AG04449 (cell line): ENCODE measurements at places on chromosomes 7 and 10.

GRCh38 chr10:33638891-33639290 is 304.4 kb upstream of the NRP1 start:
- no peak for DNase-seq

- no peak for DNase-seq
Observed at GRCh38 chr10:339038-339391, 203.8 kb downstream of the ZMYND11 start.

DNA sequence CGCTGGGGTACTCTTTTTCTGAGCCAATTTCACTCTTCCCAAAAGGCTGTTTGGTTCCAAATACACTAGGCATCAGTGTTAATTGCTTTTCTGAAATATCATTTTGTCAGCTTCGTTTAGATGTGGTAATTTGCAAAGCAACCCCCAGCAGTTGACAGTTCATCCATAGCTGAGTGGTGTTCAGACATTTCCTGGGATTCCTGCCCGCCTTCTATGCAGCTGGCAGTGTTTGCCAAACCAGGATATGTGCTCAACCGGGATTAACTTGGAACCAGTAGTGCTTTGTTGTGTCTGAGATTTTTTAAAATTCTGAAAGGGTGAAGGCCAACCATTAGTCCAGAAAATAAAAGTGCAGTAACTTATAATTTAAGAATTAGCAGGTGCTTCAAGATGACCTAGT is 25.2 kb upstream of the MKLN1 start:
- DNase-seq: no peak

DNA sequence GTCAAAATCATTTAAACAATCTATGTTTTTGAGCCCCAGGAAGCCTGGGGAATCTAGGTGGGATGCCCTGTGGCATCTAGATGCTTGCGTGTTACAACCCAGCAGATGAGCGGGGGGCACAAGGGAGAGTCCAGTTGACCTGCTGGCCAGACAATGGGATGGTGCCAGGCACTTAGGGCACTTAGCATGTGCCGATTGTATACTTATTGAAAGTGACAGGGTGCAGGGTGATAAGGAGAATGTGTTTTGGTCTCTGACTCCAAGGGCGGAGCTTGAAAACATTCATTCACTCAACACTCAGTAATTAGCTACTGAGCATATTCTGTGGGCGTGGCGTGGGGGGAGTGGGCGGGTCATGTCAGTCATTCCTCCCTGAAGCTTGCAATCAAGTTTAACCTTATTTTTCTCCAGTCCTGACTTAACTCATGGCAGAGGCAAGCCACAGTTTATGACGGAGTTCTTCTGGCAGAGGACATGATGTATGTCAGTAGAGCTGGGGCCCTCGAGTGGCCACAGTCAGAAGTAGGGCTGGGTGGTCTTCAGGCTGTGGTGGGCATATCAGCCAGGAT is 115.1 kb downstream of the PRKCQ start:
- DNase-seq: no peak

GRCh38 chr7:82164813-82165212 is 278.8 kb downstream of the CACNA2D1 start:
- DNase-seq: peak; percentile 21

GRCh38 chr10:46220872-46221538 is 65.8 kb upstream of the ANTXRL start:
- no peak for DNase-seq

DNA sequence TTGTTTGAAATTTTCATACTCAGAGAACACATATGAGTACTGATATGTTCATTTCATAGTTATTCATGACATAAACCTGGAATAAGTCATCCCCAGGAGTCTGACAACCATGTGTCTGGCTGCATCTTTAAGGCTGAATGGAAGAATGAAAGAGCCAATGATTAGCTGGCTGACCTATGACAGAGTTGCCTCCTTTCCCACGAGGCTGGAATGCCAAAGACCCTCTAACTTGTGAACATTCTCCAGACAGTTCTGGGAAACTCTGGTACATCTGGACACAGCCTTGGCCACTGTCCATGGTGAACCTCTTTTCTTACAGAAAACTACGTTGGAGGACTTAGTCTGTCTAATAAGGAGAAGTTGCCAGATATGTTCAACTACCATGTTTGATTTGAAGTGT is 380.8 kb upstream of the MKI67 start:
- no peak for DNase-seq

DNA sequence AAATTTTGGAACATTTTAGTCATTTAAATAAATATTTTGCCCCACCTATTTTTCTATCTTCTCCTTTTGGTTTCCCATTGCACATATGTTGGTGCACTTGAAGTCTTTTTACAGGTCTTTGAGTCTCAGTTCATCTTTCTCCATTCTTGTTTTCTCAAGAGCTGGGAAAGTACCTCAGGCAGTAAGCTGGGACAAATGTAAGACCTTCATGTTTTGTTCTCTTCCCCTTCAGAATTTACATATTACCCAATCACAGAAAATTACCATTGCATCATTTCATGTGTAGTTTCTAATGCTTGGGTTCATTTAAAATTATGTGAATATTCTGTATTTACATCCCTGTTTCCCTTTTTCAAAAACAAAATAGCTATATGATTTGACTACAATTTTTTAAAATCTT is 1150.0 kb upstream of the POT1 start:
- no peak for DNase-seq

DNA sequence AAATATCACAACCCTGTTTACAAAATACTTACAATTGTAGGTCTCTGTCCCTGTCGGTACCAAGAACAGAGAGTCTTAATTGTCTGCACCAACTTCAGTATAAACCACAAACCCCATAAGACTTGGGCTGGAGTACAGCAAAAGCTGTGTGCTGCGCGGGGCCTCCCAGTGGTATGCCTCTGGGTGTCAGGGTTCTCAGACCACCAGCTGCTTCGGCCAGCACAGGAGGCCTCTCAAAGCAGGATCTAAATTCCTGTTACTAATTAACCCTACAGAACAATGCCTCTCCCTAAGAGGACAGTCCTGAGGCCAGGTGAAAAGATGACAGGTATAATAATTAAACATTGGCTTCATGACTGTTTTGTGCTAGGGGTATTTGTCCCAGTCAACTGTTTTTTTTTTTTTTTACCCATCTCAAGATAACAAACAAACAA is 957 bp upstream of the SVIL start:
- DNase-seq: no peak

DNA sequence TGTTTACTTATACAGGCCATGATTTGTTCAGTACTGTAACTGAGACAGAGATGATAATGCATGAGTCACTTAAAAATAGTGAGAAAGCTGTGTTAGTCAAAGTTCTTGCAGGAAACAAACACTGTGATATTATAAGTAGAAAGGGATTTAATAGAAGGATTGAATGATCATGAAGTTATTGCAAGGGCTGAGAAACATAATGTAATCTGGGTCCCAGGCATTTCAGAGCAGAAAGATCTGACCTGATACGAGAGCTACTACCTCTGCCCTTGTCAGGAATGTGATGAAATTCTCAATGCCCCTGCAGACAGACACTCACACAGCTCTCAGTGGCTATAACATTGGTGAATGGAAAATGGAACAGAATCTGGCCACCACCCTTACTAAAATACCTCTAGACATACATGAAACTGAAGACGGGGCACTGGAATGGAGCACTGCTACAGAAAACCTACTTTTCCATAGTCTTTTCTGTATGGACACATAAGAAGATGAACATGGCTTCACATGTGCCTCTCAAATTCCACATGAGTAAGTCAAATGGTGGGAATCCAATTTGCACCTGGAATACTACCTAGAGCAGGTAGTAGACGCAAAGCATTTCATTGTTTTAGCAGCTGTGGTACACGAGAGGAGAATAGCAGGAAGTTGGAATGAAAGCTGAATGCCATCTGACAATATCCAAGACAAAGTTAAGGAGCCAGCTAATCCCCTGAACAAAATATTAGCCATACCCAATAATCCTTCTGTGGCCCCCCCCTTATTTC is 19.1 kb upstream of the VWDE start:
- DNase-seq: no peak

DNA sequence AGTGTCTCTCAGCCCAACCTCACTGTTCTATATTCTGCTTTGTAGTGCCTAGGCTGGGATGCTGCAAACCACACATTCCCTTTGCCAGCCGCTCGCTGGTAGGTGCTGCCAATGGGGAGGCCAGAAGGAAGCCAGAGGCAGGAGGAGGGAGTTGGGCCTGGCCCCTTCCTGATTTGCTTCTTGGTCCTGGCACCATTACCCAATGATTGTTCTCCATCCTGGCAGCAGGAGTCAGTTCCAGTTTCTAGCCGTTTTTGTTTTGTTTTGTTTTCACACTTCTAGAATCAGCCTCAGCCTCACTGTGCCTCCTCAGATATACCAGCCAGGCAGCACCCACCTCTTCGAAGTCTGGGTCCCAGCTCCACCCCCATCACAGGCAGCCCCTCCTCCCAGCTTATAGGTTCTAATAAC is 27.4 kb upstream of the LOXL4 start:
- no peak for DNase-seq

- DNase-seq: no peak
Observed at GRCh38 chr10:71970331-71970730, 6.1 kb downstream of the CHST3 start.

GRCh38 chr7:88480271-88480670 is 173.6 kb upstream of the STEAP4 start:
- no peak for DNase-seq

- no peak for DNase-seq
Observed at GRCh38 chr7:88224601-88225275, 4.9 kb upstream of the SRI start.

DNA sequence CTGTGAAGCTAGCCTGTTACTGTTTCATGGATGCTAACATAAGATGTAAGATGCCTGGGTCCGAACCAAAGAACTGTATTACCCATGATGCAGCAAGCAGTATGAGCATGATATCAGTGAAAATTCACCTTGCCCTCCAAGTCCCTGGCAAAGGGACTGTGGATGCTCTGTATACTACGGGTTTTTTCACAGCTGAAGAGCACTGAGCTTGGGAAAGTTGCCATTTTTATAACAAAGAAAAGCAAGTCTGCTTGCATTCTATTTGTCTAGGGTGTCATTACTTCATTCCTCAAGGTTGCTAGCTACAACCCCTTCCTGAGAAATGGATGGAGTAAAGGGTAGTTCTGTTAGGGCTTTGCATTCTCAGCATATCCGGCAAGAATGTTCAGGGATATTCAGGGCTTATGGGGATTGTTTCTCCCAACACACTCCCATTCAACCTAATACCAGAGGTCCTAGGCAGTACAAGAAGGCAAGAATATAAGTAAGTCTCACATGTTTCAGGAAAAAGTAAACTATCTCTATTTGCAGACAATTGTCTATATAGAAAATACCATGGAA is 5.1 kb upstream of the GPR22 start:
- no peak for DNase-seq

DNA sequence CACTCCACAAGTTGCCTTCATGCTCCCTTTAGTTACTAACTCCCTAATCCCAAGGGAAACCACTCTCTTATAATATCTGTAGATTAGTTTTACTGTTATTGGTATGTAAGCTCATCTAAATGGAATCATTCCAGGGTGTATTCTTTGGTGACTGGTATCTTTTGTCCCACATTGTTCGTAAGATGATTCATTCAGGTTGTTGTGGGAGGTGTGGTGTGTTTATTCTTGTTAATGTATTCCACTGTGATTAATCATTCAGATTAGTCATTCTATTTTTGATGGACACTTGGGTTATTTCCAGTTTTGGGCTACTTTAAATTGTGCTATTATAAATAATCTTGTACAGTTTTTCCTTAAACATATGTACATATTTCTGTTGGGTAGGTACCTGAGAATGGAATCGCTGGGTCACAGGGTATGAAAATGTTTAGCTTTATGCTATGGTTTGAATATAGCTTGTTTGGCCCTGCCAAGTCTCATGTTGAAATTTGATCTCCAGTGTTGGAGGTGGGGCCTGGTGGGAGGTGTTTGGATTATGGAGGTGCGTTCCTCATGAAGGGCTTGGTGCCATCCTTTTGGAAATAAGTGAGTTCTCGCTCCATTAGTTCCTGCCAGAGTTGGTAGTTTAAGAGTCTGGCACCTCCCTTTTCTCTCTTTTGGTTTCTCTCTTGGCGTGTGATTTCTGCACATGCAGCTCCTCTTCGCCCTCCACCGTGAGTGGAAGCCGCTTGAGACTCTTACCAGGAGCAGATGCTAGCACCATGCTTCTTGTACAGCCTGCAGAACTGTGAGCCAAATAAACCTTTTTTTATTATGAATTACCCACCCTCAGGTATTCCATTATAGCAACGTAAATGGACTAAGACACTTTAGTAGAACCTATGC is 13.8 kb downstream of the BTRC start:
- no peak for DNase-seq

DNA sequence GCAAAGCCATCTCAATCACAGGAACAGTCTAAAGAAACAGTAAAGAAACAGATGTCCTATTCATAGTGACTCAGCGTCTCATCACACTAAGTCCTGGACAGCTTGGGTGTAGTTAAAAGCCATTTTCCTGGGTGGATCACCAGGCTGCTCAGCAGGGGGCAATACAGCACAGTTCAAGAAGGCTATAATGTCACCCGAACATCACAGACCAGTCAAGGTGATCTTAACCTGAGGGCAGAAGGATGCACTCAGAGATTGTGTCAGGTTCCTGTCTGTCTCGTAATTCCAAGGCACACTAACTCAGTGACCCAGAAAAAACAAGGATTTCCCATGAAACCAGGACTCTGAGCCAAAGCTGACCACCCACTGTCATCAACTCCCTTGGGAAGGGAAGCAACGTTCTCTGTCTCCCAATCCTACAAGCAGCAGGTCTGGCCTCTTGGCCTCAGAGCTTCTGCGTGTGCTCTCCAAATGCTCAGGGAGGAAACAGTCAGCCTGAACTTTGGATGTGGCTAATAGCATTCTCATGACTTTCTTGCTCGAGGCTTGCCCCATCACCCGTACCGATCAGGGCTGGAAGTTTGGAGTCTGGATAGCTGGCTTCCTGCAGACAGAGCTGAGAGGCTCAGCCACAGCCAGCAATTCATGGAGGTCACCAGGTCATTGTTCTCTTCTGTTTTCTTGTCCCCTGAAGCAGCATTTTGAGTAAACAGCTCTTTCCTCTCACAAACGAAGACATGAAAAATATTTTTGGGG is 90.4 kb upstream of the FAM171A1 start:
- DNase-seq: no peak

DNA sequence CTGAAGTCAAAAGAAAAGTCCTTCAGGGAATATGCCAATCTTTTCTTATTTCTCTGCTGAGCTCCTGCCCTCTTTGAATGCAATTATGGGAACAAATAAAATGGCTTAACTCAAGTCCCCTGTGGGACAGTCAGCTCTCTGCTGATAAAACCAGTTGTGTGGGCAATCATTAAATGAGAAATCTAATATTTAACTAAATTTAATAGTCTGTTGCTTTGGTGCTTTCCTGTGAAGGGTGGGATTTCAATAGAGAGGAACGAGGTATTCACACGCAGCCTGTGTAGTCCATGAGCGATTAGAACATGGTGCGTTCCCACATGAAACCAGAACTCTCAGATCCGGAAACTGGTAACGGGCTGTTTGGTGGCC is 138.4 kb downstream of the PAXIP1 start:
- no peak for DNase-seq
